ENCODE measurements at places on chromosomes 16 and 17. TPM values are rescaled to one million over a fixed set of nuclear protein-coding genes. Genes with fewer than 3 reads are reported as not detected.

Gene RAB40C
- total RNA-seq: 18.3 TPM

GRCh38 chr17:58632324-58633314, 59.2 kb downstream of the TEX14 start:
- no peak for DNase-seq

GRCh38 chr17:2137342-2138098, 82.6 kb downstream of the HIC1 start:
- DNase-seq: peak; percentile 66

Gene PTGES3L
- total RNA-seq: 0.68 TPM
